ENCODE measurements at places on chromosomes 7 and 10.

DNA sequence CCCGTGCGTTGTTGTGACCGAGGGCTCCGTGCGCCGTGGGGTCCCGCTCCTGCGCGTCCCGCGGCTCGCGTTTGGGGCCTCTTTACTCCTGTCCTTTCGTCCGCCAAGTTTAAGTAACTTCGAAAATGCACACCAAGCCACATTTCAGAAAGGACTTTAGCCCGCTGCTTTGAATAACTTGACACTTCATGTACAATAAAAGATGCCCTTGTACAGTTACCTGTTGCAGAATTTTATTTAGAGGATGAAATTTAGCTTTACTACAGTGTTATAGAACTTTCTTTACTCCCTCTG, 459 bp downstream of the SUGCT start:
- no peak for DNase-seq

DNA sequence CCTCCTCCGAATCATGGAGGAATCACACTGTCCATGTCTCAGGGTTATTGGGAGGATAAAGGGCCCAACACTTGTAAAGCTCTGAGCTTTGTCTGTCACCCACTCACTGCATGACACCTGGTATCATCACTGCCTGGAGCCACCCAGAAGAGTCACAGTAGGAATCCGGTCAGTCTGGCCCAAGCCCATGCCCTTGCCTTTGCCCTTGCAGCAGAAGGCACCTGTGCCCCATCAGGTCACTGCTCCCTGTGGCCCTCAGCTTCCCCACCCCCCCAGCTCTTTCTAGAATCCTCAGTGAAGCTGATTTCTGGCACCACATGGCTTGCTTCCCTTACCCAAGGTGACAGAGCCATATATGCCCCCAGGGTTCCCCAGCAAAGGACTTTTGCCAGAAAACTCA, 14.4 kb downstream of the LDB3 start:
- no peak for DNase-seq

GRCh38 chr10:73379064-73379748, 20.5 kb upstream of the CFAP70 start:
- DNase-seq: no peak

GRCh38 chr7:67661-68395, 124.5 kb upstream of the FAM20C start:
- DNase-seq: no peak

- DNase-seq: no peak
These were observed 329.4 kb upstream of the ZNF32 start for GRCh38 chr10:43978091-43978490.

DNA sequence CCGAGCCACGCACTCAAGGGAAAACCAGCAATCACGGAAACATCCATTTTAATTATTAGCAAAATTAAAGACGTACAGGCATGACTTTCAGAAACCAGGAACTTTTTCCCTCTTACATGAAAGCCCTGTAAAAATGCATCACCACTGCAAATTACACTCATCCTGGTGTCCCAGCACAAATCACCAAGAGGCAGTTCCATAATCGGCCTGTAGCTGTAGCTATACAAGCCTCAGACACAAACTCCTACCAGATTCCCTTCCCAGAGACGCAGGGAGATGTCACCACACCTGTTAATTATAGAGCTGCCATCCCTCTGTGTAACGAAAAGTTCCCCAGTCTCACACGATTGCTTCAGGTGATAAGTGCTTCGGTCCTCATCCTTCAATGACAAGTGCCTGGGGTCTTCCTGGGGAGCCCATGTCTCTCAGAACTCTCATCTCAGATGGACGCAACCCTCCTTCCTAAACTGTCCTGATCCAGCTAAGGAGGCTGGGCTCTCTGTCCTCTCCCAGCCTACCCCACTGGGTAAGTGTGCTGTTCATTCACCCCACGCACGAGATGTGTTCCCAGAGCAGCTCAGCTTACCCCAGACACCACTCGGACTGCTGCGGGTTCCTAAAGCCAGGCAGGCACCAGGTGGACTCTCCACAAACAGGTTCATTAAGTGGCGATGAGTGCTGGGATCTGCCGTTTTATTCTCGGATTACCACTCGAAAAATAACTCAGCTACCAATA, 5.9 kb downstream of the FGFR2 start:
- DNase-seq: no peak

GRCh38 chr10:73773152-73773879, 8.5 kb upstream of the CHCHD1 start:
- no peak for DNase-seq

DNA sequence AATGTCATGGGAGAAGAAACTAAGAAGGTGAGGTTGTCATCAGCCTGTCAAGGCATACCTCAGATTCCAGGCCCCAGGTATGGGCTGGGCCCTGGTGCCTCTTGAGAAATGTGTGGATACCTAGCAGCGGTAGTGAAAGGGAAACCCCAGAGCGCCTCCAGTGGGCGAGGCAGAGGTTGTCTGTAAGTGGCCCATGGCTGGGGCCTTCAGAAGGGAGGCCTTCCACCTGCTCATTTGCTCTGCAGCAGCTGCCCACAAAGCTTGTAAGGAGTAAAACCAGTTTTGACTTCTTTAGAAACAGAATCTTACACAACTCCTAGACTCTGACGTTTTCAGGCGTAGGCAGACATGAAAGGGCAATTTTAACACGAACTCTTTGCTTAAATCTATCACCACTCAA, 509.9 kb downstream of the PARD3 start:
- DNase-seq: no peak

- no peak for DNase-seq
These were observed 81.6 kb upstream of the MSRB2 start for GRCh38 chr10:23013581-23014335.

DNA sequence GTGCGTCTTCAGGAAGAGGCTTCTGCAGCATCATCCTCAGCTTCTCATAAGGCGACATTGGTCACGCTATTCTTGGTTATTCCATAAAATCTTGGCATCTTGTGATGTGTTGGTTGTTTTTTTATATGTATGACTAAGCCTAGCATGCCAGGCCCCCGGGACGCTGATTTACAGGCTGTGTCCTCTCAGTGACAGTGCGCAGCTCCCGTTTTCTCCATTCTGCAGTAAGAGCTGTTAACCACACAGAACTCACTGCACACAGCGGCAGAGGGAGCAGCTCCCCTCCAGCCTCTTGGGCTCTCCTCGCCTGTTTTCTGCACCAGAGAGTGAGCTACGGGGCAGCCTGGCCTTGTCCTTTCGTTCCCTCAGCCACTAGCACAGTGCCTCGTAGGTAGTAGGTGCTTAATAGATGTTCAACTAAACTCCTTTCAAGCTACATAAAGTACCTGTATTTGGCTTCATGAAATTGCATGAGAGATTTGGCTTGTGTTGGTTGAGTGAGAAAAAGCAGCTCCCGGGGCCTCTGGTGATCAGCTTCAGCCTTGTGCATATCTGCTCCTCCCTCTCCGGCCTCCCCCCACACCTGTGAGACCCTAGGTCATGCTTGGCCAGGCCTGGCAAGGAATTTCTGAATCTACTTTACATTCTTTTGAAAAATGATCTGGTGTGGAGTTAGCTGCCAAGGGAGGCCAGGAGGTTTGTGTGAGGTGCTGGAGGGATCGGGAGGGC, 116.2 kb downstream of the WDR37 start:
- no peak for DNase-seq

GRCh38 chr7:14834456-14834855, 68.1 kb downstream of the DGKB start:
- DNase-seq: peak; percentile 66

GRCh38 chr10:28734938-28735759, 57.8 kb downstream of the BAMBI start:
- DNase-seq: peak; percentile 93

GRCh38 chr10:58414270-58415041, 29.2 kb downstream of the TFAM start:
- peak; percentile 71 for DNase-seq

DNA sequence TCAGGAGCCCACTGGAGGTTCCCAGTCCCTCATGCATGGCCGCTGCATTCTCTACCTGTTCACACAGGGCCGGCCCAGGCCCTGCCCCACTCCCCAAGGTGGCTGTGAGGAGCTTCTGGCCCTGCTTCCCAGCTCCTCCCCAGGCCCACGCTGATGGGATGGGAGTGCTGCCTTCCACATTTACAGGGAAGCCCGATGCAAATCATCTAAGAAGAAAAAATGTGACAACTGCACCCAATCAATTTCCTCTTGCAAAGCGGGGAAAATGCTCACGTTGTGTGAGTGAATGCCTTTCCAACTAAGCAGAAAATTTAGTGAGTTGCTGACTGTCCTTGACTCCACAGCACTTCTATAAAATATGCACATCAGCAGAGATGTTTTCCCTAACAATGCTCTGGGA, 485.8 kb upstream of the MGMT start:
- DNase-seq: no peak

DNA sequence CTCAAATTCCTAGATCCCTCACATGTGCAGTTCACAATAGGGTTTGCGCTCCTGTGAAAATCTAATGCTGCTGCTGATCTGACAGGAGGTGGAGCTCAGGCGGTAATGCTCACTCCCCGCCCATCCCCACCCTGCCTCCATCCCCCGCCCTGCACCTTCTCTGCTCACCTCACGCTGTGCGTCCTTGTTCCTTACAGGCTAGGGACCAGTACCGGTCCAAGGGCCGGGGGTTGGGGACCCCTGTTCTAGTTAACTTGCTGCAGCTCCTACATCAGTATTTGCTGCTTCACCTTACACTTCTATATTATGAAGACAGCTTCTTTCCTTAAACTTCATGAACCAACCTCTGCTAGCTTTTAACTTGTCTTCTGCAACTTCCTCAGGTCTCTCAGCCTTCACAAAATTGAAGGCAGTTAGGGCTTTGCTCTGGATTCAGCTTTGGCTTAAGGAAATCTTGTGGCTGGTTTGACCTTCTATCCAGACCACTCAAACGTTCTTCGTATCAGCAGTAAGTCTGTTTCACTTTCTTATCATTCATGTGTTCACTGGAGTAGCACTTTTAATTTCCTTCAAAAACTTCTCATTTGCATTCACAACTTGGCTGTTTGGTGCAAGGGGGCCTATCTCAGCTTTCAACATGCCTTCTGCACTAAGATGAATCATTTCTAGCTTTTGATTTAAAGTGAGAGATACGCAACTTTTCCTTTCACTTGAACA, 1.7 kb upstream of the TNKS2 start:
- no peak for DNase-seq

GRCh38 chr7:47485640-47486435, 96.1 kb downstream of the TNS3 start:
- DNase-seq: no peak

- peak; percentile 53 for DNase-seq
These were observed 132.3 kb upstream of the ANK3 start for GRCh38 chr10:60521974-60522405.

DNA sequence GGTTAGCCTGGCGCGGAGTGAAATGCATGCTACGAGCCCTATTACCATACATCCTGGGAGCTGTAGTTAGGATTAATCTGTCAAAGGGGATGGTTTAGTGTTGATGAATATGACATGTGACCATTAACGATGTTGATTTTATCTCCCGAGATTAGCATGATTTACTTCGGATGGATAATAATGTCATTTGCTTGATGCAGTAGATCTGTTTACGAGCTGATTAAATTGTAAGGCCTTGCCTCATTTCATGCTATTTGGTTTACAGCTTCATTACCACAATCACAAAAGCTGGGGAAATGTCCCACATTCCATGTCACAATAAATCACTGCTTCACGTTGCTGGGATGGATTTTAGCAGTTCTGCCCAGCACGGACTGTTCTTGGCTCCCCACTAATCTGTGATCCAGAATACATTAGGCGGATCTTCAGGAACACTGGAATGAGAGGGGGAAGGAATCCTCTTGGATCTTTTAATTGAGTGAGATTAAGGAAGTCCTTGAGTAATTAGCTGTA, 22.3 kb downstream of the ZNF503 start:
- DNase-seq: no peak
